HFF-Myc (cell line): ENCODE measurements at places on chromosomes 2 and 18.

DNA sequence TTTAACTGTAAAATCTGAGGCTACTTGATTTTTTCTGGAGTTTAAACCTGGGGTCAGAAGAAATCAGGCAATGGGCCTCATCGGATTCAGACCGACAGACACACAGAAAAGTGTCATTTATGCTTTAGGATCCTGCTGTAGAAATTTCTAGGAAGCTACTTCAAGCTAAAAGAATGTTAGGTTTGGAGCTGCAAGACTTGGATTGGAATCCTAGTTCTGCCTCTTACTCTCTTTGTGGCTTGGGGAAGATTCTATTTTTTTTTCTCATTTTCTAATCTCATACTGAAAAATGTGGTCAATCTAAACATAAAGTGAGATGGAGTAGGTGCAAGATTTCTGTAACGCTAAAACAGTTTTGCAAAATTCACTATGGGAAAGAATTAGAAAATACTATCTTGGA is 48.8 kb upstream of the KCNE4 start:
- DNase-seq: no peak

GRCh38 chr2:70525032-70525431 is 28.6 kb downstream of the TGFA start:
- no peak for DNase-seq

- no peak for DNase-seq
Observed at GRCh38 chr2:169329688-169330554, 32.4 kb downstream of the LRP2 start.

- no peak for DNase-seq
Observed at GRCh38 chr2:145066151-145066661, 546.3 kb upstream of the ZEB2 start.

- DNase-seq: no peak
Observed at GRCh38 chr2:11624893-11625292, 45.1 kb downstream of the NTSR2 start.
